ENCODE measurements at places on chromosomes 11 and 22.

DNA sequence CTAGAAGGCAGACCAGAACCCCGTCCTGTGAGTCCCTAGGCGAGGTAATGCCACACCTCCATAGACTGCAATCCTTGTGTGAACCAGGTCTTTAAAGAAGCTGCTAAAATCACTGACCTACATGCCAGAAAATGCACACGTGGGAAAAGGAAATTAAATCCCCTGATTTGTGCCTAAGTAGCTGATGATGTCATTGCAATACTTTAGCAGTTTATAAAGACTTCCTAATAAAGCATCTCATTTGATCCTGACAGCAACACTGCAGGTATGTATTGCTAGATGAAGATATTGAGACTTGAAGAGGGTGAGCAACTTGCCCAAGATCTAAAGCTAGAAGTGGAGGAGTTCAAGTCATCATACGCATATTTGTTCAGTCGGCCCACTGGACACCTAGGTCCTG lies 107.2 kb downstream of the RRAS2 start:
- DNase-seq: no peak

DNA sequence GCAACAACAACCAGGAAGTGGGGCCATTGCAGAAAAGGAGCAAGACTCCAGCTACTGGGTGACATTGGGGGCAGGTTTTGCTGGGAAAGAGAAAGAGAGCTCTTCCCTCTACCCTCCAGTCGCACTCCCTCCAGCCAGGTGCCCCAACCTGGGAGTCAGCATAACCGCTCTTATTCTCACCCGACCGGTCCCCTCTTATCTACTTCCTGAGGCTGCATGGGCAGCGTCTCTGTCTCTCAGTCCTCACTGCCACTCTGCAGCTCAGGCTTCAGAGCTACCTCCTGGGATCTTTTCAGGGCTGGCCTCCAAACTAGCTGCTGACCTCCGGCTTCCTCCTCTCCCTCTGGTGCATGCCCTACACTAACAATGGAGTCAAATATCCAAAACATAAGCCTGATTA lies 5.1 kb downstream of the ZNF70 start:
- DNase-seq: no peak

DNA sequence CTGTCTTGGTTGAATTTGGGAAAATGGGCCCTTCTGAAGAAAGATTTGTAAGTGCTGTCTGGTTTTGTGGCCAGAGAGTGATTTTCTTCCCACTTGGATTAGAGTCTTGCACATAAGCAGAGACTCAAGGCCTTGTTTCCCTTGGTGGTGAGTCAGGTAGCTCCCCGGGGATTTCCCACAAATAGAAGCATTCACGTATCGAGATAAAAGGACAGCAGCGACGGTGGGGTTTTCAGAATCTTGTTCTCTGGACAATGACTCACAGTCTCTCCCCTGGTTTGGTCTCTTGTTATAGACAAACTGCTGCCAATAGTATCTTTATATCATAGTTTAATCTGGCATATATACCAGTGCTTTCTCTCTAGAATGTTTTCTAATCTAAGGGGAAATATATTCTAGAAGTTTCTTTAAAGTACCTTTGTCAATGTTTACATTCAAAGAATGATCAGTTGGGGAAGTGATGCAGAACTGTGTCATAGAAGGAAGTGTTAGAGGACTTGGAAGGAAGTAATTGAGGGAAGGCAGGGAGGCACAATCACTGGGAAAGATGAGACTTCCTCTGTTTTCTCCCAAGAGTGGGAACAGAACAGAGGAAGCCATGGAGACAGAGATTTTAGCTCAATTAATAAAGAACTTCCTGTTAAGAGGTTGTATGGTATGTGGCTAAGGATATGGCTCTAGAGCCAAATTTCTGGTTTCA lies 18.1 kb downstream of the POLA2 start:
- DNase-seq: no peak

GRCh38 chr11:78961247-78961646 lies 386.6 kb upstream of the NARS2 start:
- DNase-seq: peak; percentile 11

GRCh38 chr11:85096939-85097338 lies 530.2 kb downstream of the DLG2 start:
- DNase-seq: no peak

GRCh38 chr11:57083641-57084385 lies 95.1 kb downstream of the OR5AK2 start:
- no peak for DNase-seq

- DNase-seq: no peak
Observed at GRCh38 chr11:127931803-127932202, 655.6 kb downstream of the ETS1 start.

DNA sequence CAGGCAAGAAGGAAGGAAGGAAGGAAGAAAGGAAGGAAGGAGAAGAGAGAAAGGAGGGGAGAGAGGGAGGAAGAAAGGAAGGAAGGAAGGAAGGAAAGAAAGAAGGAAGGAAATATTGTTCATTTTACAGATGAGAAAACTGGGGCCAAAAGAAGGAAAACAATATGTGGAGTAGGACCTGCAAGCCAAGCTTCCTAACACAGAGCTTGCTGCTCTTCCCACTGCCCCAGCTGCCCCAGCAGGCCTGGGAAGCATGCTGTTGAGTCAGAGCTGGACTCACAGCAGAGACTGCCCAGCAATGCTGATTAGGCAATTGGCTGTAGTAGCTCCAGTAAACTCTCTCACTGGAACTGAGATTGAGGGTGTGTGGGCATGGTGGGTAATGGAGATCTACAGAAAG lies 42.6 kb upstream of the SMCO4 start:
- DNase-seq: no peak

DNA sequence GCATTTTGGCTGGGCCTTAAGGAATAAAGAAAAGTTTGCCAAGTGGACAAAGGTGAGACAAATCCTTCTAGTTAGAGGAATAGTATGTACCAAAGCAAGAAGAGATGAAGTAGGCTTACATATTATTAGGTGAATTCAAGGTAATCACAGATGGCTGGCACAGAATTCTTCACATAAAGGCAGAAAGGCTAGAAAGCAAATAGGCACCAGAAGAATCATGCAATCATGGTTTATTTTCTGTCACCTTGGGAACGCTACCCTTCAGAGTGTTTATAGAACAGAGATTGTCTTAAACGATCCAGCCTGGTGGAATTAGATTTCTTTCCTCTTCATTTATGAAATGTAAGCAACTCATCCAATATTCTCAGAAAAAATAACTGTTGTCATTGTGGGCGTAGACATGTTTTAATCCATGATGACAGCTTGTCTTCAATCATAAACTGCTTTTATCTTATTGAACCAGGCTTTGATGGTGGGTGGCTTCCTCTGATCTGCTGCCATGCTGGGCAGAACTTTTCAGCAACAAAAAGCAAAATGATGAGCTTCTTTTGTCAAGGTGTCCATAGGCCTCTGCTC lies 49.0 kb upstream of the CSNK2A3 start:
- DNase-seq: no peak

- no peak for DNase-seq
Observed at GRCh38 chr11:79139900-79140299, 300.9 kb downstream of the TENM4 start.

GRCh38 chr22:50507991-50508884 lies at the start of gene NCAPH2:
TSS of gene NCAPH2 (plus strand) at chr22:50508224. CDS start at chr22:50508338, 114 bp downstream.
- peak; percentile 22 for DNase-seq

DNA sequence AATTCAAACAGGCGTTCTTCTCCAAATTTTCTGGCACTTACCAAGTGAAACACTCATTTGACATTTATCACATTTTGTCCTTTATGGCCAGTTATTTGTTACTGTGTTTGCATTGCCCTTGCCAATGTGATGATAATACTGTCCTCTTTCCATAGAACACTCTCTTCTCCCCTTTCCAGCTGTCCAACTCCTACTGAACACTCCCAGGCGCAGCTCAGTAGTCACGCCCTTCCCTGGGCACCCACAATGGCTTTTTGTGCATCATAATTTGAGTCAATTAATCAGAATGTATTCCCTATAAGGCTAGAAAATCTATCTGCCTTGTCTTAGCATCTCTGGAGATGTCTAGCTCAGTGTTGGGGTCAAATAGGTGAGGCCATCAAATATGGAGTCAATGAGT lies 21.2 kb upstream of the B3GAT1 start:
- DNase-seq: no peak

GRCh38 chr11:92122561-92122960 lies 102.1 kb upstream of the FAT3 start:
- DNase-seq: no peak

- no peak for DNase-seq
Observed at GRCh38 chr11:46017341-46017740, 94.9 kb downstream of the LARGE2 start.

- DNase-seq: no peak
Observed at GRCh38 chr11:95650276-95650675, 139.3 kb downstream of the FAM76B start.

GRCh38 chr11:9758637-9759518 lies 95.0 kb downstream of the SWAP70 start:
- no peak for DNase-seq

- DNase-seq: no peak
Observed at GRCh38 chr11:61042537-61042936, 59.8 kb upstream of the CD5 start.

GRCh38 chr11:93613231-93613831 lies 48.2 kb upstream of the CEP295 start:
- no peak for DNase-seq

GRCh38 chr11:122033631-122034030 lies 82.4 kb downstream of the BLID start:
- no peak for DNase-seq

- peak; percentile 42 for DNase-seq
Observed at GRCh38 chr11:123580557-123581275, 73.7 kb downstream of the SCN3B start.

DNA sequence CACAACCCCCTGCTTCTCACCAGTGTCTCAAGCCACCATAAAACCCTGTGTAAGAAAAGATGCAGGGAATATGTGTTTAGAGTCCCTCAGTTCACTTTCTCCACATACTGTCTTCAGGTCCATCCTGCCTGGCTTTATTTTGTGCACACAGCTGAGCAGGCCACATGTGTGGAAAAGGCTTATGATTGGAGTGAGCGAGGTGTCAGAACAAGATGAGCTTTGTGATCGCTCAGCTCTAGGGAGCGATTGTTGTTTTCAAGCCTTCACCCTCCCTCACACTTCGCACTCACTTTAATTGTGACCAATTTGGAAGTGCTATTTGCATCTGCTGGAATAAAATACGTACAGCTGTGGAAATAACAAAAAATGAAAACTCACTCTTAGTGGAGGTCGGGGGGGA lies 931.1 kb upstream of the TENM4 start:
- DNase-seq: no peak

GRCh38 chr22:46707305-46707704 lies 30.7 kb downstream of the CERK start:
- no peak for DNase-seq

DNA sequence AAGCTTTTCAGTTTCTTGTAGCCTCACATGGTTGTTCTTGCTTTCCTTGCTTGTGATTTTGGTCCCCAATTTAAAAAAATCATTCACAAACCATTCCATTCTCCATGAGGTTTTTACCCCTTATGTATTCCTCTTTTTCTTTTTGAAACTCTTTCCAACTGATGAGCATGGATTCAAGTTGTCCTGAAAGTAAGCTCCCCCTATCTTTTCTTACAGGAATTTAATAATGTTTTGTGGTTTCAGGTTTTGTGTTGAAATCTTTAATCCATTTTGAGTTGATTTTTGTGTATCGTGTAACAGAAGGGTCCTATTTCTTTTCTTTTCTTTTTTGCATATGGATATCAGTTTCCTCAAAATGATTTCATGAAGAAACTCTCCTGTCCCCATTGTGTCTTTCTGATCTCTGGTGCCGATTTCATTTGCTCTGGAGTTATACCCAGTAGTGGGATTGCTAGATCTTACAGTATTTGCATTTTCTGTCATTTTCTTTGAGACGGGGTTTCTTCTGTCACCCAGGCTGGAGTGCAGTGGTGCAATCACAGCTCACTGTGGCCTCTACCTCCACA lies 58.5 kb downstream of the LRRC74B start:
- DNase-seq: no peak

DNA sequence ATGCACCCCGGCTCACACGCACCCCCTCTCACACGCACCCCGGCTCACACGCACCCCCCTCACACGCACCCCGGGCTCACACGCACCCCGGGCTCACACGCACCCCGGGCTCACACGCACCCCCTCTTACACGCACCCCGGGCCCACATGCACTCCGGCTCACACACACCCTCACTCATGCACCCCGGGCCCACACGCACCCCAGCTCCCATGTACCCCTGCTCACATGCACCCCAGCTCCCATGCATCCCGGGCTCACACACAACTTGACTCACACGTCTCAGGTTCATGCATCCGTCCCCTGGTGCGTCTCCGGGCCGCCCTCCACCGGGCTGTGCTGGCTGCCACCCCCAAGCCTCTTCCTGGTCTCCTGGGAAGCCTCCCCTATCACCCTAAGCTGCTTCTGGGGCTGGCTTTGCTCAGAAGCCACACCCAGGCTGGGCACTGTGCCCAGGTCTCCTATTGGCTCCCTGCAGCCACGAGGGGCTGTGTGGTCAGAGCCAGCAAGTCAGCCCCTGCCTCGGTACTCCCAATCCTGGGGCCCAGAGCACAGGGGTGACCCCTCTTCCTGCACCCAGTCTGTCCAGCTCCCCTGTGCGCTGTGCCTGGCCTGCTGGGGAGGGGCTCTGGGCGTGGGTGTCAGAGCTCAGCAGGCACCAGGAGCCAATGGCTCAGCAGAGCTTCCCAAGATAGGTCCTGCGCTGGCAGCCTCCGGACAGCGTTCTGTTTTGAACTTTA lies 16.9 kb downstream of the TSPAN4 start:
- DNase-seq: peak; percentile 40

GRCh38 chr22:25900390-25900789 lies 158.4 kb downstream of the MYO18B start:
- DNase-seq: no peak

DNA sequence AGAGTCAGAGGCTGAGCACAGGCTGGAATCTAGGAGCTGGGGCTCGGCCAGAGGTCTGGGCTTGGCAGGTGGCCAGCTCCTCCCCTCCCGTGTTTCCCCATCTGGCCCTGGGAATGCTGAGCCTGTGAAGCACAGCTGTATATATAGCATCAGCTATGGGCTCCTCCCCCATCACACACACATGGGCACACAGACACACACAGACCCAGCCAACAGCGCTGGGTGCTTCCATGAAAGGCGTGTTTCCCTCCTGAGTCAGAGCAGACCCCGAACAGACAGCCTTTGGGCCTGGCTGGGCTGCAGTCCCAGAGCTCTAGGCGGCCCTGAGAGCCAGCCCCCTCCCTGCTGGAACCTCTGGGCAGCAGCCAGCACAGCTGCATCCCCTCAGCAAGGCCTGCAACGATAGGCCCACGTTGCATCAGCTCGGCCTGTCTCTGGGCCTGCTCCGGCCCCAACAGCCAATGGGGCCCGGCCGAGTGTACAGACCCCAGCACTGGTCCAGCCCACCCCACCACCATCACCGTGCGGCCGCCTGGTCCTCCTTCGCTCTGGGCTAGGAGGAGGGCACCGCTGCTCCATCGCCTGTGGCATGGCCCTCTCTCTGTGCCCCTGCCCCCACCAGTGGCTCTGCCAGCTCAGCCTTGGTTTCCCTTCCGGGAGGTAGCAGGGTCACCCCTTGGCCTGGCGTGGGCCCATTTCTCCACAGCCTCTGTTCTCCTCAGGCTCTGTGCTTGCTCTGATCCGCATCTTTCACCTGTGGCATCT lies 7.6 kb upstream of the SERPINH1 start:
- DNase-seq: peak; percentile 29
